ENCODE measurements at places on chromosomes 3 and 15.

DNA sequence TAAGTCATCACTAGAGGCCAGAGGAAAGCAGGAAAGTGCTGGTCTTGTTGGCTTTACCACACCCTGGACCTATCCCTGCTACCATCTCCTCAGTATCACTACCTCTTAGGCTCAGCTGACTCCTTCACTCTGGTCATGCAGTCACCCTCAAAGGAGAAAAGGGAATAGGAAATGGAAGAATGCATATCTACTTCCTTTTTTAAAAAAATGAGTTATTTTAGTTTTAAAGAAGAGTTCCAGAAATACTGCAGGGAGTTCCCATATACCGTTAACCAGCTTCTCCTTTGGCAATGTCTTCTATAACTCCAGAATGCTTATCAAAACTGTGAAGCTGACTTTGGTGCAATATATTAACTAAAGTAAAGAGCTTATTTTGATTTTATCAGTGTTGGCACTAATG lies 688.6 kb downstream of the DIPK2A start:
- no peak for DNase-seq

GRCh38 chr3:124995460-124995994 lies 60.3 kb downstream of the HEG1 start:
- DNase-seq, result peak; percentile 47

- DNase-seq, result peak; percentile 87
Measured at GRCh38 chr15:40769274-40770146, at the start of gene C15orf62. Gene C15orf62 (plus strand): TSS chr15:40769980. CDS start chr15:40770496, 516 bp downstream.

- no peak for DNase-seq
Measured at GRCh38 chr3:170418422-170419398, at the start of gene CLDN11. Gene CLDN11 (plus strand): TSS chr3:170418868. CDS start chr3:170419067, 199 bp downstream.

- no peak for DNase-seq
Measured at GRCh38 chr3:120419797-120420196, 31.0 kb downstream of the FSTL1 start.

DNA sequence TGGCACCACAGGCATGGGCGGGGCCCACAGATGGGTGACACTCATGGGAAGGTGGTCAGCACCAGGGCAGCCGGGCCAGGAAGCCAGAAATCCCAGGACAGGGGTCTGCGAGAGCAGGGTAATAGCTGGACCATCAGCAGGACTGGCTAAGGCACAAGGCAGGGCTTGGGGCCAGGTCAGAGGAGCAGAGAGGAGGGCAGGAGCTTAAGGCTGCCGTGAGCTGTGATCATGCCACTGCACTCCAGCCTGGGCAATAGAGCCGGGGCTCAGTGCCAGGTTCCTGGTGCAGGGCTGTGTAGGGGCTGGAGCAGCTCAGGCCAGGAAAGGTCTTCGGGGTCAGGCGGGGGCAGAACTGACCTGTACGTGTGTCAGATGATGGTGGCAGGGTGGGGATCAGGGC lies 64.2 kb upstream of the LINGO1 start:
- DNase-seq, result no peak

DNA sequence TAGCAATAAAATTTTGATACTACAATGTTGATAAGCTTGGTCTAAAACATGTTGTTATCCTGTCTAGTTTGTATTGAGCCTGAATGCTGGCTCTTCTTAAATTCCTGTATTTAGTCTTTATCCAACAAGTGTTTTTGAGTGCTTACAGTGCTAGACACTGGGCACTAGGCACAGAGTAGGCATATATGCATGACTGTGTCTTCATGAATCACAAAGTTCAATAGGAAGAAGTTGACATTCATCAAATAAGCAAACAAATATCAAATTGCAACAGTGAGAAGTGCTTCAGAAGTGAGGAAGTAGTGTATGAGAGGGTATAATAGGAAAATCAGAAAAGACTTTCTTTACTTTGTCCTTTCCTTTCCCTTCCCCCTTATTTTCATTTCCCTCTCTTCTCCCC lies 6.8 kb downstream of the CD96 start:
- DNase-seq, result no peak

GRCh38 chr3:186782542-186783057 lies 777 bp upstream of the EIF4A2 start:
- no peak for DNase-seq

- DNase-seq, result no peak
Measured at GRCh38 chr3:175493301-175493700, 634.2 kb downstream of the NAALADL2 start.

GRCh38 chr15:94700211-94700610 lies 468.9 kb downstream of the MCTP2 start:
- DNase-seq, result no peak

Measured in NCI-H446 (cell line).